ENCODE measurements at places on chromosomes 7 and 10.

DNA sequence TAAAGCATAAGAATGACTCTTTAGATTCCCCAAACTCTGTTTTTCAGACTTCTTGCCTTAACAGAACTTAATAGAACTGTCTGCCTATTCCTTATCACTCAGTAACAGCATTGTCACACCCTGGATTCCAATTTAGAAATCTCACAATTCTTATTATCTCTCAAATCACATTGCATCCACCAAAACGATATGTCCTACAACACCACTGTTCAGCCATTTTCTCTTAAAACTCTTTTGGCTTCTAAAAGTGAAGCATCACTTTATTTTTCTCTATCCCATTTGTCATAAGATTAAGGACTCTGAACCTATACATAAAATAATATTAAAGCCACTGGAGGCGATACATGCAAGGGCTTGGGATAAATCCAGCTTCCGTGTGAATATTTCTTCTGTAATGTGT is 1.2 kb upstream of the CPED1 start:
- DNase-seq: no peak

GRCh38 chr7:19213746-19214145 is 68.5 kb upstream of the FERD3L start:
- peak; percentile 62 for DNase-seq

DNA sequence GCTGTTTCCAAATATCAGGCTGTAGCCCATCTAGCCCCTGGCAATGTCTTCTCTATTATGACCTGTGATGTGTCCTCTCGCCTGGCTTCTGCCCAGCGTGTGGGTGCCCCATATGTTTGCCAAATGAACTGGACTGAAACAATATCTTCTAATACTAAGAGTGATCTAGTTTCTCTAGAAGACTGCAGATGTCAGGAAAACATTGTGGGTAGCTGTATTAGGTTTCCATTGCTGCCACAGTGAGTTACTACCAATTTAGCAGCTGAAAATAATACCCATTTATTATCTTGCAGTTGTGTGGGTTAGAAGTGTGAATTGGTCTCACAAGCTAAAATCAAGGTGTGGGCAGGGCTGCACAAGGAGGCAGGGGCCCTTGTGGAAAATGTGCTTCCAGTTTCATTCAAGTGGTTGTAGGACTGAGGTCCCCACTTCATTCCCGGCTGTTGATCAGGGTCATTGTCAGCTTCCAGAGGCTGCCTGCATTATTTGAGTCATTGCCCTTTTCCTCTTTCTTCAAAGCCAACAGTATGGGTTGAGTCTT is 202.8 kb upstream of the BMPER start:
- DNase-seq: no peak

DNA sequence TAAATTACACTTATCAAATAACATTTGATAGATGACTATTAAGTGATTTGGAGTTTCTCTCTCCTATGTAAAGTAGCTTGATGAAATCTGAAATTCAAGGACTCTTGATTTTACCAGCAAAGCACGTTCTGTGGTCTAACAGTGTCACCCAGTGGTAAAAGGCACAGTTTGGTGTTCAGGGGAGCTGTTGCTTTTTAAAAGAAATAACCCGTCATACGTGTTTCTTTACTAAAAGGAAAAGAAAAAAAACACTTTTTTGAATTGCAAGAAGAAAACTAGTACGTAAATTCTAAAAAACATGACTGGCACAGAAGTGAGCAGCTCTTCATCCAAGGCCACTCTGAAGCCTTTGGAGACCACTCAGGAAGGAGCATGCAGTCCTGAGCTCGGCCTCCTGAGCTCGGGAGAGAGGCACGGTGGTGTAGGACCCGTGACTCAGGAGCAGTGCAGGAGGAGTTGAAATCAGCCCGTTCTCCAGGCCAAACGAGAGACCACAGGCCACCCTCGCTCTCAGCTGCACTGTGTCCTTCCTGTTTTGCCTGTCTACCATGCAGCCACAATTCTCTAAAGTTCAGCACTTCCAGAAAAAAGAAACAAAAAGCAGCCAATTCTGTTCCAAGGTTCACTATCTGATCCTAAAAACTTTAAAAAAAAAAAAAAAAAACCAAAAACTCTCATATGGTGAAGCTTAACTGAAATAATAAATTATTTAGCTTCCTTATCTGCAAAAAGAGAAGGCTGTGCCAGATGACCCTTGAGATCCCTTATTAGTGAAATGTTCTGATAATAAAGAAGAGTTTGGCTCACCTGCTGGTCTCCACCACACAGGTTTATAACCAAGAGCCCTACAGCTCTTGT is 212.6 kb upstream of the FRMD4A start:
- peak; percentile 1 for DNase-seq

DNA sequence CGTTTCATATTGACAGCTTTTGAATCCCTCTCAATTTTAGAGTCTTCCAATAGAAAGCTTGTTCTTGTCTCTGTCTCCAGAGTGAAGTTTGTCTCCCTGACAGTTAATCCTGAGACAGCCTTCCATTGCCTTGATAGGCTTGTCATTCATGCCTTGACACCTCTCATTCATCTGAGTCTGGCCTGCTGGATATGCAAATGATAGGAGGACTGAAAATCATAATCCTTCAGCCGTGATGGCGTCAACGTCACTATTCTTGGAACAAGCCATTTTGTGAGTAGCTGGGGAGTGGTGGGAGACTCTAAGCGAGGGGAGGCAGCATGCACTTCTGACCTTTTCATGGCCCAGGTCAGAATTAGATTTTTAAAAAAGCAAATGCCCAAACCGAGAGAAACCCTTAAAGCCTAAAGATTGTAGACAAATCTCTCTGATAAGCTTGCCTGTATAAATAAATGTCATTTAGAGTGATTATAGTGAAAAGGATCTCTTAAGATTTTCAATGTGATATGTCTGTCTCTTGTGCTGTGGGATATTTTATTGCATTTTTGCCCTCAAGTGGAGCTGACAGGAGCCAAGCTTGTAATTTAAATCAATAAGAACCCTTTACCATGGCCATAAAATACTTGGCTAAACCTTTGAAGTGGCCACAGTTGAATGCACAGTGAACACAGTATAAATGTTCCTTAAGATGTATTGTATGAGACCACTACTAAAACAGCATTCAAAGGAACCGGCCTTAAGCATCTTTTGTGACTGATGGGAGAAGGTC is 148.8 kb downstream of the SNX10 start:
- DNase-seq: peak; percentile 30

DNA sequence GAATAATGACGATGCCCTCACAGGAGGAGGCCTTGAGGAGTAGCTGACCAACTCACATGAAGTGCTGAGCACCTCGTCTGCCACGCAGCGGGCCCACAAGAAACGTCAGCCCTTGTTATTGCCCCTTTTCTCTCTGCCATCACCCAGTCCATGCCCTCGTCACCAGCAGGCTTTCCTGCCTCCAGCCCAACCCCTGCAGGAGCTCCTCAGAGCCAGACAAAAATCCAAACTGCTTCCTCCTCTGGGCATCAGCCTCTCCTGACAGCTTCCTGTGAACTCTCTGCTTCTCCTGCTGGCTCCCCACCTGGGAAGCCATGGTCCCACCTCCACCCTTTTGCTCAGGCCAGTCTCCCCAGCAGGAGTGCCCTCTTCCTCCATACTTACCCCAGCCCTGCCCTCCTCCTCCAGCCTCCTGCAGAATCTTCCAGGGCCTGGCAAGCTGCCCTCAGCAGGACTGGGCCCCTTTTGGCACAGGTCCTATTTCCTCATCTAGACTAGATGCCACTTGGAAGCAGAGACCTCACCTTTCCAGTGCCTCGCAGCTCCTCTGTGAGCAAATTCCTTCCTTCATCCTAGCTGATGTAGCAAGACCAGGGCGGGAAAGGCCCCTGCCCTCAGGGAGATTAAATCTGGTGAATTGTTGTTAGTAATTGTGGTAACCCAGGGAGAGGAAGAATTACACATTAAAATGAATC is 115.1 kb downstream of the C10orf105 start:
- no peak for DNase-seq

DNA sequence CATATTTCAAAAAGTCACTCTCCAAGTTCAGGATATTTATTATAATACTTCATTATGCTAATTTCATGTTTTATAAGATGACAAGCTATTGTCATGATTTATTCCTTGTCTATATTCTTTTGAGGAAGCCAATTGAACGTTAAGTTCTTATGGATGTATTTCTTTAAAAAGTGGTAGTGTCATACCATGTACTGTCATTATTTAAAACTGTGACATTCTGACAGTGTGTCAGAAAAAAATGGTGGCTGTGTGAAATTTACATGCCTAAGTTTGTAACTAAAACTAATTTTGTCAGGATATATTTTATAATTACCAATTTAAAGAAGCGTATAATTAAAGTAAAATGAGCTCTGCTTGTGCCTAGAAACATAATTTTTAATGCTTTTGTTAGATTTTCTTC is 158.9 kb upstream of the HDAC9 start:
- no peak for DNase-seq

GRCh38 chr10:50990568-50991455 is 83.5 kb upstream of the PRKG1 start:
- no peak for DNase-seq

DNA sequence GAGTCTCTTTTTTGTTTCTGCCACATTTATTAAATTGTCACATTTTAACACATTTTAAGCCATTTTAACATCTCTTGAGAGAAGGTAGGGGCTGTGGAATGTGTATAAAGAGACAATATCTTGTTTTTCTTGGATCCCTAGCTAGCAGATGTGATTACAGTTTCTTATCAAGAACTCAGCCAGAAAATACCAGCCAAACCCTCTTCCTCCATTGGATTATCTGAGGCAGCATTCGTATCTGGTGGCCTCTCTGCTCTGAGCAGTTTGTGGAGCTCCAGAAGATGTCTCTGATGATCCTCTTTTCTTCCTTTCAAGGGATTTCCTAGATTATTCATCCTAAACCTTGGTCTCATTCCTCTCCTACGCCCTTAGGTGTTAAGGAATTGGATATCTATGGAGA is 35.3 kb upstream of the PFKFB3 start:
- DNase-seq: no peak

GRCh38 chr10:58266003-58266825 is 1.5 kb downstream of the IPMK start:
- no peak for DNase-seq

DNA sequence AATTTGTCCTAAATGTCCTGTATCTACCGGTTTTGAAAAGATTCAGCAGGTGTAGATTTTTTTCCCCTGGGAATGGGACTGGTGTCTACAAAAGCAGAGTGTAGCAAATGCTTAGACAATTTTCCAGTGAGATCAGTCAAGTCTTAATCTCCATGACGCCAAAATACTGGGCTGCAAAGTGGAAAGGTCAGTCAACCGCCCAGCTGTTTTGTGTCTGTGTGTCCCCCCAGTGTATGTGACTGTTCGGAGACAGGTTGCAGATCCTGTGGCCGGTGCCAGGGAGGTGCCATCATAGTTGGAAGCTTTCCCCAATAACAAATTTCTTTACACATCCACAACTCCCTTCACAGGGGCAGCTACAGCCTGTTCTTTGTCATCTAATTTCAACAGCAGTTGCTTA is 263.8 kb downstream of the ARHGAP12 start:
- no peak for DNase-seq

DNA sequence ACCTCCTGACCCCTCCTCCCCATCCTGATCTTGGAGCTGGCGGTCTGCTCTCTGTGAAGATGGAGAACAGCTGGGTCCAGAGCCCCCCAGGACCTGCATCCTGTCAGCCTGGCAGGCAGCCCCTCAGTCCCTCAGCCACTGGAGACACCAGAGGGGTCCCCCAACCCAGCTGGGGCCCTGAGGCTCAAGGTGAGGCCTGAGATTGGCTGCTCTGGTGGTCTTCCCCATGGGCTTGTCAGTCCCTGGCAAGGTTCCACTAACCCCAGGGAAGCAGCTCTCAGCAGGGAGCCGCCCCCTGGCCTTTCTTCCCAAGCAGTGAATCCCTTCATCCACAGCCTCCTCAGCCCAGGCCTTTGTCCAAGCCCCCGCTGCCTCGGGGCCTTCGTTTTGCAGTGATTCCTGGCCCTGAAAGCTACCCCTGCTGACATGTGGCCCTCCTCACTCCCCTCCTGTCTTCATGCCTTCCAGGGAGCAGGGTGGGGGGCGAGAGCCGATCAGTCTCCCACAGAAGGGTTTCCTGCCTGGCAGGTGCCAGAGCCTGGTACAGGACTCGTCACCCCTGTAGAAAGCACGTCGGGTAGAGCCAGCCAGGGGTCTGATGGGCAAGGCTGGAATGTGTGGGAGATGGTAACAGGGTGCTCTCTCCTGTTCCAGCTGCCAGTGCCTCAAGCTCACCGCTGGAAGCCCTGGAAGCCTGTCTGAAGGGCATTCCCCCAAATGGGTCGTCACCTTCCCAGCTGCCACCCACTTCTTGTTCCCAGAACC is 48.5 kb downstream of the ZNF467 start:
- no peak for DNase-seq
